Cortex of kidney (tissue), 1 donor: ENCODE measurements at places on chromosomes 1 and 21.

DNA sequence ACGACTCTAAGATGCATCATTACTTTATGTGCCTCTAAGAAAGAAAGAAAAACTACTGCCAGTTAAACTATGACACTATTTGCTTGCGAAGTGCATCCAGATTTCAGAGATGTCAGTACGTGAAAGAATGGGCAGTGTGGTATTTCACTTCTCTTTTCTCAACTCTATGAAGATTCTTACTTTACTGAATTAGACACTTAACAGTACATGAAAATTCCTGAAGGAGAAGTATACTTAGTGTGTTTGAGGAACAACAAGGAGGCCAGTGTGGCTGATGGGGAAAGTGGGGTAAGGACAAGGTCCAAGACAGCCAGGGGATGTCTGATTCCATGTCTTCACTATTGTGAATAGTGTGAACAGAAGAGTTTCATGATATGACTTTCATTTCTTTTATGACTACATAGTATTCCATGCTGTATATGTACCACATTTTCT is 53.9 kb upstream of the HSD17B7 start:
- DNase-seq = no peak

DNA sequence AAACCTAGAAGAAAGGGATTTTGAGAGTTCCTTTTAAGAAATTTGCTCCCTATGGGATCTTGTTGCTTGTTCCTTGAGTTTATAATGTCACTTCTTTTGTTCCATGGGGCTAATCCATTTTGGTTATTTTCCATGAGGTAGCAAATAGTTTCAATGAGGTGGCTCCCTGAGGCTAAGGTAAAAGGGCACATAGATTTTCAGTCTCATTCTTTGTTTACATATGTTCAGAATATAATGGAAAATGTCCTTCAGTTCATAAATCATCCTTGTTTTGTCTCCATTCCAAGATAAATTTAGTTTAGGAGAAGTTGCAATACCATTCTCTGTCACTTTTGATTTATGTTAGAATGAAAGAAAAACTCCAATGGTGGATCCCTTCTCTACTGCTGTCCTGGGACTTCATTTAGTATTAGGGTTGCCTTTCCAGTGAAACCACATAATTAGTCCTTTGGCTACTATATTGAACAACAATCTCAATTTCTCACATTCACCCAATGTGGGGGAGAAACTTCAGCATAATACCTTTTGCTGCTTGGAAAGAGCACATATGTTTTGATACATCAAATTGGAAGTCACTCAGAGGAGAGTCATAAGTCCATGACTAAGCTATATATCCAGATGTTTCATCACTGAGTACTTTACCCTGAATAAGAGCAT is 80.9 kb upstream of the ADAMTS5 start:
- DNase-seq = no peak

DNA sequence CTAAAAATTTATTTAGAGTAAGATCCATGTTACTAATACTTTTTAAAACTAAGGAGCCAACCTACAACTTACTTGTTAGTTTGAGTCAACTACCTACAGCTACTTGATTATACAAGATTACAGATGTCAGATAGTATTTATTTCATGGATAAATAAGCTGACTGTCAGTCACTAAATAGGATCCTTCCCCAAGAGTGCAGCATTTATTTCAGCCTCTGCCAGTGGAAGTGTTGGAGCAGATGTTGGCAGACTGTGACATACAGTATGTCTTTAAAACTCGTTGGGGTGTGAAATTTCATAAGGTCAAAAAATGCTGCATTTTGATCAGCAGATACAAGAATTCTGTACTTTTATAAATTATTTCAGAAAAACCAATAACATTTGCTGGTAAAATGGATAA is 156.2 kb downstream of the AKT3 start:
- DNase-seq = no peak

- DNase-seq = no peak
Measured at GRCh38 chr1:76110666-76111065, 36.1 kb downstream of the ST6GALNAC3 start.
